ENCODE measurements at places on chromosomes 4 and X. TPM values are rescaled to one million over a fixed set of nuclear protein-coding genes. Genes with fewer than 3 reads are reported as not detected.

The CLCN5 gene
- 3.5 TPM for total RNA-seq

The EVC gene
- total RNA-seq, result 0.23 TPM

The GABRE gene
- not detected for total RNA-seq

The TMSB15C gene
- 4.1 TPM for total RNA-seq

The SHISA3 gene
- total RNA-seq, result 0.43 TPM

The PROM1 gene
- not detected for total RNA-seq

The CT45A10 gene
- total RNA-seq, result not detected

The PDLIM3 gene
- not detected for total RNA-seq

The SPARCL1 gene
- not detected for total RNA-seq

The GPR50 gene
- total RNA-seq, result not detected
